ENCODE measurements at places on chromosomes 4 and X.

GRCh38 chr4:40194602-40195161 is 2.1 kb upstream of the RHOH start:
- no peak for DNase-seq

GRCh38 chr4:21964762-21965319 is 16.3 kb upstream of the KCNIP4 start:
- DNase-seq: no peak

- DNase-seq: peak; percentile 64
Observed at GRCh38 chr4:88283661-88284438, 511 bp downstream of the PPM1K start.

DNA sequence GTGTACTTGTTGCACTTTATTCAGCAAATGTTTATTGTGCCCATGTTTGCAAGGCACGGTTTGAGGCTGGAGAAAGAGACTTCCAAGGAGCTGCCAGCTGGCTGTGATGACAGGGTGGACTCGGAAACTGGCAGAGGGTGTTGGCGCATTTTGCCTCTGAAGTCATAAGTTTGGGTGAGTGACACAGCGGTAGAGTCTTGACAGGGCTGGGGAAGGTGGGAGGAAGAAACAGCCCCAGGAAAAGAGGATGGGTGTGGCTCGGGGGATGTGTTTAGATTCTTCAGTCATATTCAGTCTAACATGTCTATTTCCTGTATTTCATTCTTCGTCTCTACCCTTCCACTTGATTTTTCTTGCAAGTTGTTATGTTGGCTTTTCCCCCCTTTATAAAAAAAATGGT is 77.0 kb upstream of the STOX2 start:
- no peak for DNase-seq

GRCh38 chr4:19675172-19675811 is 576.4 kb upstream of the SLIT2 start:
- no peak for DNase-seq

- no peak for DNase-seq
Observed at GRCh38 chr4:52611030-52611555, 48.0 kb downstream of the USP46 start.

DNA sequence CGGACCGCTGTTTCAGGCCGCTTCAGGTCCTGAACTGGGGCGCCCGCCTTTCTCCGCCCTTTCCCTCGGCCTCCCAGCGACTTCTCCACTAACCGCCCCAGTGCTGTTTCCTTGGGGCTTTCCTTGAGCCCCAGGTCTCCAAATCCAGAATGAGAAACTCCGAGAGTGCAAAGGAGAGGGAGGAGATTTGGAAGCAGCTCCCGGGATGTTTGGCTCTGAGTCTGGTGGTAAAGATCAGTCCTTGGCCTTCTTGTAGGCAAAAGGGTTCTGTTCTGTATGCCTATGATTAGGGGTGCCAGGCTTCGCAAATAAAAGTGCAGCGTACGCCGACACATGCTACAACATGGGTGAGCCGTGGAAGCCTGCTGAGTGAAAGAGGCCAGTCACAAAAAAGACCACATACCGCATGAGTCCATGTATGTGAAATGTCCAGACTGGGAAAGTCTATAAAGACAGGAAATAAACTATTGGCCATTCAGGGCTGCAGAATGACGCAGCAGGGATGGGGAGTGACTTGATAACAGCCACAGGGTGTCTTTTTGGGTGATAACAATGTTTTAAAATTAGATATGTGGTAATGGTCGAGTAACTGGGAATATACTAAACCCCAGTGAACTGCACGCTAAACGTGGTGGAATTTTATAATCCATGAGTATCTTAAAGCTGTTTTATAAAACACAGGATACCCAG is 99.8 kb downstream of the TRAPPC11 start:
- no peak for DNase-seq

- no peak for DNase-seq
Observed at GRCh38 chr4:96767815-96768480, 928.1 kb downstream of the PDHA2 start.
